ENCODE measurements at places on chromosomes 3 and 15.

DNA sequence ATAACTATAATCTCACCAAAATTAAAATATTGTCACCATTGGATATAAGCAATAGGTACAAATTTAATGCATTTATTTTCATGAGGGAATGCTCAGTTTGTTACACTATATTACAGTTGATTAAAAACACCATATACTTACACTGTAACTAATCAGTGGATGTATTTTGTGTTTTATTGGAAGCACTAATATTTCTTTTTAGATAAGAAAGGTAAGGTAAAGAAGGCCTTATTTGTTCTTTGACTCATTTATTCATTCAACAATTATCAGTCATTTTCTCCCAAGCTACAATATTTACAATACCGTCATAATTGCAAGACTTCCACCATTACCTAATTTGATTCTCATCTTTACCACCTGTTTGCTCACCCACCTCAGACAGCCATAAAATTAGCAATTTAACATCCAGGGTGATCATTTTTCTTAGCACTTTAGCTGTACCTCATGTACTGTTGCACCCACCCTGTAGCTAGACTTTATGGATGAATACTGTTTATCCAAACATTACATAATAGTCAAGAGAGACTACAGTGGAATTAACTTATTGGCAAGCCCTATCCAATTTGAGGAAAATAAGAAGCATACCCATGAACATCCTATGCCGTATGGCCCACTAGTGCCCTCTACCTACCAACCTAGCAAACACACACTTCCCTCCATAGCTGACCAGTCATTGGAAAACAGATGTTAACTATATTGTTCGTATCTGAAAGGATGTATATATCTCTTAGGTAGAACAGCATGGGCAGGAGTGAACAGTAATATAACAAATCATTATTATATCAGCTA is 229.6 kb downstream of the BBX start:
- peak; percentile 85 for DNase-seq

GRCh38 chr15:80831606-80832224 is 52.5 kb downstream of the CEMIP start:
- no peak for DNase-seq

DNA sequence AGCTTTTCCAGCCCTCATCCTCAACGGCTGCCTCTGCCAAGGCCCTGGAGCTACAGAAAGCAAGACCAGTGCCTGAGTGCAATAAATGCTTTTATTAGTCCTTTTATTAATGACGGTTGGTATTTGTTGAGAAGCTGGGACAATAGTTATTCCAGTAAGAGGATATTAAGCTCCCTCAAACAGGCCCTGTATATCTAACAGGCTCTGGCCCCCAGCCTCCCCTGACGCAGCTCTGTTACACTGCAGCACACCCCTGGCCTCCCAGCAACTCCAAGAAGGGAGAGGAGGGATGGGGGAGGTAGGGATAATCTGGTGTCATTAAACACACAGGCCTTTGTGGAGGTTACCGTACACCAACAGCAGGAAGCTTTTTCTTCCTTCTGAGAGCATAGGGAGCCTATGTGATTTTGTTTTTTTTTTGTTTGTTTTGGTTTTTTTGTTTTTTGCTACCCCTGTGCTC is 30.8 kb upstream of the MAGEF1 start:
- no peak for DNase-seq

DNA sequence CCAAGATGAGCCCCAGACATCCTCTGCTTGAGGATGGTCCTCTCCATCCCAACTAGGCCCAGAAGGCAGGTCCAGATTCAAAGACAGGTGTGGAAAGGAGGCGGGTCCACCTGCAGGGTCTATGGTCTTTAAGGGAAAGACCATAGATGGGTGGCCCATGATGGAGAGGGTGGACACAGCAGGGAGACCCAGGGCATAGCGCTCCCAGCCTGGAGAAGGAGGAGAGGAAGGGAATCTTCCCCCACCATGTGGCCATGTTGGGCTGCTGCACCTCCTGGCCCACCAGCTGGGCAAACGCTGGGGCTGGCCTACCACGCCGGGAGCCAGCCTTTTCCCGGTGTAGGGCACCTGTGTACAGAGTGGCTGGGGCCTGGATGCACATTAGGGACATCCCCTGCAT is 265.2 kb upstream of the TLE3 start:
- peak; percentile 27 for DNase-seq

DNA sequence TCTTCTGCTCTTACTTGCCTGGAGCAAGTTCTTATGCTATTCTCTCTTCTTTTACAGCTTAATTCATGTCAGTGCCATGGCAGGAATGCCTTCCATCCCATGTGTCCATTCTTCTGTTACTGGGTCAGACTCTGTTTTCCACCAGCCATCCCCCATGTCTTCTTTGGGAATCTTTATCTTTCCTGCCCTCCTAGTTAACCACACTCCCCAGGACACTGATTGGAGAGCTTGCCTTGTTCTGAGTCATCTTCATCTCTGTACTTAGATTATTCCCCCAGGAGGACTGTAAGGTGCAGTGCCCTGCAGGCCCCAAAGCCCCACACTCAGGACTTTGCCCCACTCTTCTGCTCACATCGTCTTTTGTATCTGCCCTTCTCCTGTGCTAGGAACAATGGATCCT is 3.6 kb downstream of the ABHD17C start:
- DNase-seq, result no peak

- DNase-seq, result no peak
Observed at GRCh38 chr3:195916291-195916690, 7.9 kb upstream of the TNK2 start.

DNA sequence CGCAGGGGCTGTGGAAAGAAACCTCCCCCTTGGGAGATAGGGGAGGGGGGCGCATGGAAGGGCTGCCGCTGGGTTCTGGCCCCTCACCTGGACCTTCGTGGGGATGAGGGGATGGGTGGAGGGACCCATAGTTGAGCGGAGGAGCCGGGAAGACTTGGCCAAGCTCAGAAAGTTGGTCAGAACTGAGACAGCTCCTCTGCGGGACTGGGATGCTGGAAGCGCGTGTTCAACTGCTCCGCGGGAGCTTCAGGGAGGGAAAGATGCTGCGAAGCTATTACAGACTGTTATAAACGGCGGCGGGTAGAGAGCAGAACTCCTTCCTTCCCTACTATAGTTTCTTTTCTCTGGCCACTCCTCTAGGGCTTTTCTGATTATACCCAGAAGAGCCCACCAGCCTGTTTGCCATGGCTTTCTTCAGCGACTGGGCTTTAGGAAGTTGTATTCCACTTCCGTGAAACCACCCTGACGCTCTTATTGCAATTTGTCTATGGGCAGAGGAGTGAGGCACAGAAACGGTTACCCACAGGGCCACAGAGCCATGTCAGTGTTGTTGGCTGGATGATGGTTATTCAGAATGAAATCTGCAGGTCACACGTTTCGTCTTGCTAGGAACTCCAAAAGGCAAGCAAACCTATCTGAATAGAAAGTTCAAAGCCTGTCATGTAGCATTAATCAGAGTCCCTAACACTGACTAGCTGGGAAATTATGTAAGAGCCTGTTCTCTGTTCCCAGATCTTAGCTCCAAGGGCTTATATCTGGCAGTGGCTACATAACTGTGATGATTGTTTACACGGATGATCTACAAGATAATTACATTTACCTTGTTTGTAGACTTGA is 1.1 kb downstream of the SYNPR start:
- no peak for DNase-seq

GRCh38 chr15:101406036-101406435 is 83.5 kb downstream of the PCSK6 start:
- DNase-seq, result no peak

DNA sequence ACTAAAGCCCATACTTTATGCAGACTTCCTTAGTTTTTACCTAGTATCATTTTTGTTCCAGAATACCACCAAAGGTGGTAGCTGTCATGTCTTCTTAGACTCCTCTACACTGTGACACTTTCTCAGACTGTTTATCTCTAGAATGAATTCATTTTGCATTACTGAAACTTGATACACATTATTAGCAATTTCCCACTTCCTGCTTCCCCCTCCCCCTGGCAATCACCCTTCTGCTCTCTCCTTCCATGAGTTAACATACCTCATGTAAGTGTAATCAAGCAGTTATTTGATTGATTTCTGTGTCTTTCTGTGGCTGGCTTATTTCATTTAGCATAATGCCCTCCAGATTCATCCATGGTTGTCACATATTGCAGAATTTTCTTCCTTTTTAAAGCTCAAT is 204.9 kb downstream of the STAG1 start:
- DNase-seq, result peak; percentile 18

DNA sequence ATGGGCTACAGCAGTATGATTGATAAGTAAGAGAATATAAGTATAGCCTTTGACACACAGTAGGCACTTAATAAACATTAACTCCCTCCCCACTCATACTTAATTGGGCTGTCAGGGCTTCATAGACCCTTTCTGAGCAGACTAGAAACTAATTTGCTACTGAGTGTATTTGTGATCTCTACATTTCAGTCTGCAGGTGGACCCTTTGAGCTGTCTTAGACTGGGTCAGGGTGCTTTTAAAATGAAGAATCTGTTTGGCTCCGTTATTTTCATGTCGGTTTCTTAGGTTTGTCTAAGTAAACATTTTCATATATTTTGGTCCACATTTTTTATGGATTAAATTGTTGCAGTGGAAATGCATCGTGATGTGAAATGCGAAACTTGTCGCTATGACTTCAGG is 50.3 kb upstream of the SELENOK start:
- DNase-seq, result no peak

GRCh38 chr15:38378161-38378560 is 75.8 kb upstream of the FAM98B start:
- DNase-seq, result no peak

DNA sequence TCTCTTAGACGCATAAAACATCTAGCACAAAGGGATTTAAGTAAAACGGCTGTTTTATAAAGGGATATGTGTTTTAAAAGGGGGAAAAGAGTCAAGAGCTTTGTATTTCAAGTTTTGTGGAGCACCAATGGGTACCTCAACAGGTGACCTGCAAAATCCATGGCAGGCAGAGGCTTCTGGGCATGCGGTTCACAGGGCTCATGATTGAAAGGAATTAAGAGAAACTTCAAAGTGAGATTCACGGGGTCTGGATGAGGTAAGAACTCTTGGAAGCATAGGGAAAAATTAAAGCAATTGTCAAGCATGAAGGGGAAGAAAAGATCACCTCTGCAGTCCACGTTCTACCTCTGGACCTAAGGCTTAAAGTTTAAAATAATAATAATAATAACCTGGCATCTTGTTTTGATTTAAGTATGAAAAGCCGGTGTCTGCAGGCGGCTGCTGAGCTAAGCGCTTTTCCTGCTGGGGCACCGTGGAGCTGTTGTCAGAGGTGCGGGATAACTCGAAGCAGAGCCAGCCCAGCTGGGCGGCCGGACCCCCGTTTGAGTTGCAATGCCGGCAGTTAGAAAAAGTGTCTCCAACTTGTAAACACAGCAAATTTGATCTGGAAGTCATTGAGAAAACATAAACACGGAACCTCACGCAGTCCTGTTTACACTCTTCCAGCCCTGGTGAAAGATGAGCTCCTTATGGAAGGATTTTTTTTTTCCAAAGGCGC is 40.5 kb downstream of the HES1 start:
- no peak for DNase-seq

DNA sequence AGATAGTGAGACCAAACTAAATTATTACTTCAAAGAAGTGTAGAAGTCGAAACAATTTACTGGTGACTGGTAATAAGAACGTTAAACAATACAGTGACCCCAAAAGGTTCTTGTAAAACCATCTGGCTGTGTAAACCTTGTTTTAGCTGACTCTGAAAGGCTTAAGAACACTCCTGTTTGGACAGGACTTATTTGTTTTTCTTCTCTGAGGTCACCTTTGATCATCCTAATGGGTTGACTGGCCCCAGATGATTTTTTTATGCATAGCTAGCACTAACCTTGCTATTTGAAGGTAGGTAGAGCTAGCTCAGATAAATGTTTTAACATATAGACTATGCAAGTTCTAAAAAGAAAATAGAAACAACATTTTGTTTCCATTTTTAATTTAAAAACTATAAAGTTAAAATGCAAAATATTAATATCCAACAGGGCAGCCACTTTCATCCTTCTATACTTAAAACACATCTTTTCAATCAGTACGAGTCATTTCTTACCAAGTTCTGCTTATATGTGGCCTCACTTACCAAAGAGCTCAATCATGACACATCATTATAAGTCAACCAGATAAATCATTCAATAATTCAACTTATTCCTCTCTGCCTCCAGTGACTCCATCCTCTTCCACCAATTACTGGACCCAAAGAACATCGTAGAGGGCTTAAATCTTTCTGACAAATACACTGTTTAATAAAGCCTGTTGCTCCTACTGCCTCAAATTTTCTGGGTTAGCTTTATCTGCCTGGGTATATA is 158.8 kb downstream of the SSR3 start:
- DNase-seq, result no peak

- no peak for DNase-seq
Observed at GRCh38 chr3:195036974-195037373, 234.0 kb downstream of the XXYLT1 start.

- no peak for DNase-seq
Observed at GRCh38 chr3:55854494-55854893, 367.4 kb upstream of the WNT5A start.

DNA sequence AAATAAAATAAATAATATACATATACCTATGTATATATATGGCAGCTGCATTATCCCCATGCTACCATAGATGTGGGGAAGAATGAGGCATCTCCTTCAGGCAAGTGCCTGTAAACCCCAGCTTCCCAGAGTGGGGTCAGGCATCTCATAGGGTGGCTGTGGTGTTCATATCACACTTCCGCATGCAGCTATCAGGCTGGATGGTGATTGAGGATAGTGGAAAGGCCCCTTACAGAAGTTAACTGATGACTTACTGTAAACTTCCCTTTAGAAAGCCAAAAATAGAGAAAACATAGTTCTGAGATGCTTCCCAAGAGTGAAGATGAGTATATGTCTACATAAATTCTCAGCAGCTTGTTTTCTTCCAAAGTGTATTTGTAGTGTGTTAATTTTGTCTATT is 3.5 kb upstream of the PP2D1 start:
- DNase-seq, result no peak

- no peak for DNase-seq
Observed at GRCh38 chr3:122903171-122903570, 108.3 kb downstream of the SLC49A4 start.

DNA sequence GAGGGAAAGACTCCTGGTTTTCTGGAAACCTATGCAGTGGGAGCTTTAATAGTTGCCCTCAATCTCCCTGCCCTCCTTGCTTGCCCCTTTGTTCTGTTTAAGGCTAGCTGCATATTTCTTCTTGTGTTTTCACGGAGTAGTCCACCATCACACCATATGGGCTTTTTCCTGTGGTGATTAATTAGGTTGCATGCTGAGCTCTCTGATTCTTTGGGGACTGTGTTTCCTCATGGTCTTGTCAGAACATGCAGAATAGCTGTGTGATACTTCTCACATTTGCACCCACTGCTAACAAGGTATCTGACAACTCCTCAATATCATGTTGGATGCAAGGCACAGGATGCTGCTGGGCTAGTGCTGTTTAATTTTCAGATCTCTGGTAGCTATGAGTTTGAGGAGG is 139.6 kb downstream of the PTPRG start:
- no peak for DNase-seq

GRCh38 chr3:43413676-43414368 is 127.5 kb downstream of the SNRK start:
- DNase-seq, result no peak

DNA sequence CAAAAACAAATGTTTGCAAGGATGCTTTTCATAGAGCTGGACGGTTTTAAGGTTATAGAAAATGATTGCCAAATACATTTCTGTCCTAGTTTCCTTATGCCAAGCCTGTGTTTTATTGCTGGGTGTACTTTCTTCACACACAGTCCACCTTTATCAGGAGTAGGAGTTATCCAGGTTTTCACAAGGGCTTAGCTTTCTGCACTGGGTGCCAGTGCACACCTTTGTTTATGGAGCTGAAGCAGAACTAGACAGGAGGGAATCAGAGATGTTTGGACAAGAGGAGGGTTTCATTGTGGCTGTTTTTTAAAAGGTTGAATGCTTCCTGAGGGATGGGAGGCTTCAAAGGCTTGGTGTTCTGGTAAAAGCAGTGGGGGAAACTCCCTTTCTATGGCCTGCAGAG is 29.5 kb upstream of the FAM3D start:
- no peak for DNase-seq

Measured in NCI-H1105 treated with DMSO at 0.1 percent for 48 hours (cell line).